Smooth muscle cell of the pulmonary artery (primary cell): ENCODE measurements at places on chromosomes 3 and 15. TPM values are rescaled to one million over a fixed set of nuclear protein-coding genes. Genes with fewer than 3 reads are reported as not detected.

Gene ADAMTSL3
- total RNA-seq = 0.78 and 1.6 TPM in 2 replicates

Gene SLC22A13
- 0.46 and 1.2 TPM in 2 replicates for total RNA-seq

Gene GLDN
- total RNA-seq = 3.3 and 3.7 TPM in 2 replicates

Gene PIERCE2
- 1.7 and 3.1 TPM in 2 replicates for total RNA-seq

Gene SST
- total RNA-seq = not detected in 2 replicates

Gene AVEN
- 22.1 and 37.6 TPM in 2 replicates for total RNA-seq

Gene SCAANT1
- total RNA-seq = not detected in 2 replicates

Gene GOLGA6L9
- 1.5 and 2.2 TPM in 2 replicates for total RNA-seq

Gene AHSG
- not detected in 2 replicates for total RNA-seq

Gene IGSF10
- total RNA-seq = 2.4 and 2.5 TPM in 2 replicates

Gene CHST2
- total RNA-seq = 10.1 and 13.0 TPM in 2 replicates

Gene GCSAM
- not detected in 2 replicates for total RNA-seq

Gene ZBBX
- total RNA-seq = 0.20 TPM in 1 of 2 replicates, not detected in the other

Gene CNTN4
- total RNA-seq = under 0.01 TPM in 1 of 2 replicates, not detected in the other

Gene PTX3
- 1,136 and 1,240 TPM in 2 replicates for total RNA-seq

Gene NR2E3
- 0.13 and 0.20 TPM in 2 replicates for total RNA-seq

Gene NEK10
- total RNA-seq = 13.0 and 16.2 TPM in 2 replicates

Gene GHSR
- not detected in 2 replicates for total RNA-seq

Gene POU1F1
- total RNA-seq = not detected in 2 replicates

Gene KBTBD13
- total RNA-seq = not detected in 2 replicates

Gene HCLS1
- 0.76 and 2.2 TPM in 2 replicates for total RNA-seq

Gene ADIPOQ
- total RNA-seq = not detected in 2 replicates

Gene PYGO1
- total RNA-seq = 9.1 and 10.1 TPM in 2 replicates

Gene HIGD2B
- total RNA-seq = 0.10 TPM in 1 of 2 replicates, not detected in the other

Gene IQCF5
- not detected in 2 replicates for total RNA-seq

Gene GABRR3
- total RNA-seq = not detected in 2 replicates

Gene IVD
- 63.4 and 84.4 TPM in 2 replicates for total RNA-seq

Gene C3orf20
- under 0.01 and 0.07 TPM in 2 replicates for total RNA-seq

Gene BFSP2
- total RNA-seq = not detected in 2 replicates

Gene FEZF2
- total RNA-seq = not detected in 2 replicates

Gene GOLGA8O
- total RNA-seq = 0.20 and 0.96 TPM in 2 replicates

Gene MYZAP
- 0.03 and 0.07 TPM in 2 replicates for total RNA-seq

Gene FBXO45
- total RNA-seq = 8.9 and 9.3 TPM in 2 replicates

Gene ARPP19
- total RNA-seq = 90.8 and 93.1 TPM in 2 replicates

Gene CATSPER2
- 1.3 and 2.0 TPM in 2 replicates for total RNA-seq

Gene UBR1
- total RNA-seq = 30.3 and 39.9 TPM in 2 replicates

Gene P2RY13
- total RNA-seq = not detected in 2 replicates

Gene FRMD4B
- 0.83 and 4.2 TPM in 2 replicates for total RNA-seq

Gene CCR8
- total RNA-seq = not detected in 2 replicates

Gene RAD51
- total RNA-seq = 1.4 and 1.8 TPM in 2 replicates

Gene CLRN1
- not detected in 2 replicates for total RNA-seq

Gene PLSCR2
- 0.26 TPM in 1 of 2 replicates, not detected in the other for total RNA-seq

Gene CCR1
- 0.26 TPM in 1 of 2 replicates, not detected in the other for total RNA-seq

Gene CSNK1G1
- 25.0 and 27.2 TPM in 2 replicates for total RNA-seq

Gene TMEM266
- 0.03 and 0.07 TPM in 2 replicates for total RNA-seq

Gene RABL3
- 16.7 and 18.4 TPM in 2 replicates for total RNA-seq
